Astrocyte of the hippocampus (primary cell): ENCODE measurements at places on chromosomes 1 and 21.

DNA sequence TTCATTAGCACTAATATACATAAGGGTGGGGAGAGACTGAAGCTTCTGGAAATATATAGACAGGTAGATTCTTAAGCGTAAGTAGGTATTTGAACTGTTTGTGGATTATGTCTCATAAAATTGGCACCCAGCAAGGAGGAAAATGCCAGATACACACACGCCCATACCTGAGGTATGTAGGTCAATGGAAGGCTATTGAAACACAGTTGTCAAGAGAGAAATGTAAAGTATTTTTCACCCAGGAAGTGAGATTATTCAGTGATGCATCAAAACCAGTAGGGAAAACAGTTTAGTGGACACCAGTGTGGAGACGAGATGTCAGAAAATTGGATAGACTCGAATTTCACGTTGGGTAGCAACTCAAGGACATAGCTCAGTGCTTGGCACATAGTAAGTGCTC is 4.7 kb upstream of the RSPH1 start:
- DNase-seq = no peak

GRCh38 chr21:42721341-42721824 is 68.0 kb downstream of the PDE9A start:
- no peak for DNase-seq

DNA sequence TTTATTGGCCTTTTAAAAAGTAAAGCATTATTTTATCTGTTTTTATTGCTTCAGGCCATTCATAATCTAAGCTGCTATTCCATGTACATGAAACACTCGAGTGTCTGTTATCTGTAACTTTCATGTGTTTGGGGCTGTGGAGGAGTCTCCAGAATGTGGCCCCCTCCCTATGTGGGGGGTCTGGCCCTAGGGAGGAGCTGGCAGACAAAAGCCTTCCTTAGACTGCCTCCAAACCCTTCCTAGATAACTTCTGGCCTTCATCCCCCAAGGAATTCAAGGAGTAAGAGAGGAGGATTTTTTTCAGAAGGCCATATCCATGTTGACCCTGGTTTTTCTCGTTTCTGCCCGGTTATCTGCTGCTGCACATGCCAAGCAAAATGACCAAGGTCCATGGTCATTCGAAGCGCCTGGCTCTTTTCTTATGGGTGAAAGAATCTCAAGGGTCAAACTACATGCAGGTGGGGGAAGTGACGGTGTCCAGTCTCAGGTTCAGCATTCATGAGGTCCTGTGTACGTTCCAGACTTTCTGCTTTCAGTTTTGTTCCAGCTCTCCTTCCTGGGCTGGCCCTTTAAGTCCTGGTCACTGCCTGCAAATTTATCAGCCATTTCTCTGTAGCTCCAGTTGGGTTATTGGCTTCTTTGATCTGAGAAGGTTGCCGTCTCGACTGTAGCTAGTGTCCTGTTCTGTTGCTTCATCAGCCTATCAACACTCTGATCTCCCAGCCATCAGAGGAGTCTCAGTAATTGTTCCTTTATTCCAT is 8.3 kb downstream of the TENT5C start:
- no peak for DNase-seq

GRCh38 chr1:59332983-59333382 is 36.1 kb downstream of the FGGY start:
- DNase-seq = peak; percentile 65

GRCh38 chr1:80375109-80375508 is 1368.6 kb upstream of the ADGRL4 start:
- DNase-seq = no peak

DNA sequence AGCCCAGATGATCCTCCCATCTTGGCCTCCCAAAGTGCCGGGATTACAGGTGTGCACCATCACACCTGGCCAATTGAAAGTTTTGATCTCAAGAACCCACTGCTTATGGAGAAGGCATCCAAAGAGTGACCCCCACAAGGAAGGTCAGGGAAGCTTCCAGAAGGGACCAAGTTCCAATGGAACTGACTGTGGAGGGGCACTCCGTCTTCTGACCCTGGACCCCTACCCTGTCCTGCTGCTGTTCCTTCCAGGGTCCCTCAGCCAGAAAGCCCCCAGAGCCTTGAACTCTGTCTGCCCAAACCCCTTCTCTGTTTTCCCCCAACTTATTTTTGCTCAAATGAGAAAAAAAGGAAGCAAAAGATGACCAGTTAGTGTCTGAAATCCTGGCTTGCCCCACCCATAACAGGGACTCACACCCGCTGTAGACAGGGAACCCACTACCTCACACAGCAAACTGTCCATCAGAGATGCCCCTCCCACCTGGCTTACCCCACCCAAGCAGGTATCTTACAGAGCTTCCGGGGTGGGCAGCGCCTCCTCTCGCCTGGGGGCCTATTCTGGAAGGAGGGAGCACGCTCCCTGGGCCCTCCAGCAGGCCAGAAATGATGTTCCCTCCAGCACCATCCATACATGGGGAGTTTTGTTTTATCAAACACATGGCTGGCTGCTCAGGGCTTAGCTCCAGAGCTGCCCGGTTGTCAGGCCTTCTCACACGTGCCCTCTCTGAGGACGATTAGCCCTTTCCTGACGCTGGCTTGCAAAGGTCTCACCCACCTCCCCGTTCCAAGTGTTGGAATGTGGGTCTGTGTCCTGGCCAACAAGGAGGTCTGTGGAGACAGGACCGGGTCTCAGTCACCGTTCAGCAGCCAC is 3.1 kb upstream of the WNT3A start:
- DNase-seq = no peak

GRCh38 chr21:38531591-38531990 is 33.3 kb upstream of the ERG start:
- DNase-seq = no peak

DNA sequence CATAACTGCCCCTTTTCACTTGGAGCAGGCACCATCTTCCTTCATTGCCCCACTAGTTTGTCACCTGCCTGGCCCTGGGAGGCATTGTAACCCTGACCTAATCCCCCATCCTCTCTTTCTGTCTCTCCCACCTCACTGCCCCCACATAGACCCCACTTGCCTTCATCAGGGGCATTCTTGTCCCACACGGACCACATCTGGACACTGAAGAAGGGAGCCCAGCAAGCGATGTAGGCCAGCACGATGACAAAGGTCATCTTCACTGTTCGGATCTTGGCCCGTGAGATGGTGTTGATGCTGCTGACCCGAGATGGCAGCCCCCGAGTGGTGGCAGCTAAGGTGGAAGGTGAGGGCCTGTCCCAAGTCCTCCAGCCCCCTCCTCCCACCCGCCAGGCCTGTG is 1.4 kb downstream of the AVPR1B start:
- no peak for DNase-seq

GRCh38 chr1:209875515-209875914 is 47.7 kb downstream of the UTP25 start:
- peak; percentile 82 for DNase-seq

DNA sequence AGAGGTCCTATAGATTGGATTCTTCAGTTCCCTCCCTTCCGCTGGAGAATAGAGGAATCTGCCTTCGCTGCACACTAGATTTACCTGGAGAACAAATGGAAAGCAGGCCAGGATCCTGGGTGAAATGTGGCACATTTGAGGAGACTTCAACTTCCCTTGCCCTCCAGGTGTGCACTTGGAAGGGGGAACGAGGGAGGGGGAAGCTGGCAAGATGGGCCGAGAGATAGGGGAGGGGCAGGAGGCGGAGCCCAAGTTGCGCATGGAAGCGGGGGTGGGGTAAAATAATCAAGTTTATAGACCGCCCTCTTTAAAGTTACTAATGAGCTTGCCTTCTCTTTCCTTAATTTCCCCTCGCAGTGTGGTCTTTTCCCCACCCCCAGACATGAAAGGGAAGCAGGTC is 155.7 kb upstream of the CAMK1G start:
- no peak for DNase-seq

GRCh38 chr1:63408331-63408730 is 40.9 kb downstream of the ALG6 start:
- no peak for DNase-seq

- no peak for DNase-seq
These were observed 209.8 kb downstream of the PTPRC start for GRCh38 chr1:198848649-198849048.

GRCh38 chr1:57163325-57163724 is 197.5 kb upstream of the C8B start:
- peak; percentile 29 for DNase-seq

GRCh38 chr1:1061682-1062345 is 12.3 kb downstream of the RNF223 start:
- DNase-seq = no peak

- no peak for DNase-seq
These were observed 18.8 kb downstream of the IFI44 start for GRCh38 chr1:78668427-78668826.

DNA sequence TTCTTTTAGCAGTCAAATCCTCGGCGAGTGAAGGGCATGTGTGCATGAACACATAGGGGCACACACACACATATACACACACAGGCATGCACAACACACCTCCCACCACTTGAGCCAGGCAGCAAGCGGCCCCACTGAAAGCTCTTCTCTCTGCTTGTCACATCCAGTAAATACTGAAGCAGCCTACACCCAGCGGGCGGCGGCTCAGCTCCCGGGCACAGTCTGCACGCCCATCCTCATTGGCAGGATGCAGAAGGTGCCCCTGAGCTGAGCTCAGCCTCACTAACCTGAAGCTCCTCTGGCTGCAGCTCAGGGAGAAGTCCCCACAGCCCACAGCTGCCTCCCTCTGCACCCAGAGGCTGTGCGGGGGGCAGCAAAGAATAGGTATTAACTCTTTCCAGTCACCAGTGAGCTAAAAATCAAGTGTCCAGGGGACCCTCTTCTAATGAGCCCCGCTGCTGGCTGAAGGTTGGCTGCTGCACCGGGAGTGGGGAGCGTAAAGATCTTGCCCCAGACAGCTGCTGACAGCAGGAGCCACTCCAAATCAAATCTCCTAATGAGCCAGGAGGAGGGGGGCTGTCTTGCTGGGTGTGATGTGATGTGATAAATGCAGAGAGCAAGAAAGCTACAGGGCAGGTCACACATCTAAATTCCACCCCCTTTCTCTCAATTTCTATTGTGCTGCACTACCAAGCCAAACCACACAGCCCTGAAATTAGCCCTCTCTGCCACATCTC is 12.5 kb downstream of the RGS8 start:
- peak; percentile 10 for DNase-seq

GRCh38 chr1:66563094-66563800 is 29.3 kb downstream of the SGIP1 start:
- peak; percentile 89 for DNase-seq

DNA sequence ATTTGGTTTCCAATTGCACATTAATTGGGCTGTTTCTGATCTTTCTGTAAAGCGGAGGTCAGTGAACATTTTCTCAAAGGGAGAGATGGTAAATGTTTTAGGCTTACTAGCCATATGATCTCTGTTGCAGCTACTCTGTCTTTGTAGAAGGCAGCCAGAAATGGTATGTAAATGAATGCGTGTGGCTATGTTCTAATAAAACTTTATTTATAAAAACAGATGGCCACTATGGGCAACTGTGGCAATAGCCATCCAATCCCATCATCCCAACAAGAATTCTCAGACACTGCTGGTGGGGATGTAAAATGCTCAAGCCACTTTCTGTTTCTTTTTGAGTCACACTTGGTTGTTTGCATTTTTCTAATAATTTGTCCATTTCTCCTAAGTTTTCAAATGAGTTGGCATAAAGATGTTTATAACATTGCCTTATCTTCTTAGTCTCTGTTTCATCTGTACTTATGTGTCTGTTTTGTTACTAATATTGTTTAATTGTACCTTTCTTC is 448.8 kb upstream of the VAMP3 start:
- DNase-seq = no peak

DNA sequence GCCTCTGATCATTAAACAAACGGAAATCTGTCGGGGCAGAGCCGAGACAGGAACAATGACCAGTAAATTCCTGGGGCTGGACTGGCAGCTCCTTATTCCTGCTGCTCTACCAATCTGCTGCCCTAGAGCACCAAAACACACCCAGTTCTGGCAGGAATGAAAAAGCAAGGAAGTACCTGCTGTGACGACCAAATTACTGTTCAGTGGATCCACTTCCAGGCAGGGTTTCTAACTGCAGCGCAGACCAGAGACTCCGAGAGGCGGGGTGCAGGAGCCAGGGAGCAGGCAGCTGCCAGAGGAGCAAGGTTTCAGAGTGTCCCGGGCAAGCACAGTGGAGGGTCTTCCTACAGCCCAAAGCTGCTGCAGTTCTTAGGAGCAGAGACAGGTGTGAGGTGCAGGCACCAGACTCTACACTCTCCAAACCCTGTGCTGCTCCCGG is 32.4 kb downstream of the KANK4 start:
- peak; percentile 48 for DNase-seq

- no peak for DNase-seq
These were observed 137.7 kb downstream of the RUNX1 start for GRCh38 chr21:34911360-34911759.

- DNase-seq = no peak
These were observed 776.5 kb downstream of the KCNT2 start for GRCh38 chr1:195831789-195832188.

DNA sequence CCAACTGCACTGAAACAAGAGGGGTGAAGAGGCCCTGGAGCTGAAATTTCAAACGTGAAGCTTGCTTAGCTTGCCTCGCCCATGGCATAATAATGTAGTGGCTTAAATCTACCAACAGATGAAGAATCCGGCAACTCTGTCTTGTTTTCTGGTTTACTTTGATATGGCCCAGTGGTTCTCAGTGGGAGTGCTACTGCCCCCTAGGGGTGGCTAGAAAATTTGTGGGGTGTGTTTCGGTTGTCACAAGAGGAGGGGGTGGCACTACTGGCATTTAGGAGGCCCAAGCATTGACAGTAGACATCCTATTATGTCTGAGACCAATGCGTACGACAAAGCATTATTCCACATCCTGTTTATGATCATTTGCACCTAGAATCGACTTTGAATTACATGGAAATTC is 51.9 kb upstream of the C8B start:
- DNase-seq = no peak

DNA sequence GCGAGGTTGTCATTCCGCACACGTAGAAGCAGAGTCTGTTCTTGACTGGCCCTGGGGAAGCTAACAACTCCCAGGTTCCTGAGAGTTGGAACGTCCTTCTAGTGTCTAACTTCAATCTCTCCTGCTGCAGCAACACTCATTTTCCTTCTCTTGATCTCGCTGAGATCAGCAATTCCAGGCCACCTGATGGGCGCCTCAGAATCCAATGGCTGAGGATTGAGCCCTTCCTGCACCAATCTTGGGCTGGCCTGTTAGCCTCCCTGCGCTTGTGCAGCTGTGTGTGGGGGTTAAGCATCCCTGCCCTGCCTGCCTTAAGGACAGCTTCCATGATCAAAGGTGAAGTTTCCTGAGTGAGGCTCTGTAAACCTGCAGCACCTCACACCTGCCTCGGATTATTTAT is 87.9 kb downstream of the SYT2 start:
- DNase-seq = no peak

DNA sequence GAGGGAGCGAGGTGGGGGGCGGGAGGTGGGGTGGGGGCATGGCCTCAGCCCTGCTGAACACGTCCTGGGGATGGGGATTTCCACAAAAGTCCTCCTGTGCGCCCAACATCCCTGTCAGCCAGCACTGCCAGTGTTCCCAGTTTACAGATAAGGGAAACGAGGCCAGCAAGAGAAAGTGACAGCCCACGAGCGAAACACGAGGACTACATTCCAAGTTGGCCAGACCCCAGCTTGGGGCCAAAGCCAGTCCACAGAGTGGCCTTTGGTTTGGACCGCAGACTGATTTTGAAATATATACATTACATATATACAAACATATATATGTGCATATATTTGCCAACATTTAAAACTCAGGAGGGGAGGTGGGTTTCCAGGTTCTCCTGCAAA is 5.0 kb downstream of the FBXO2 start:
- no peak for DNase-seq
